T-helper 17 cell (primary cell): ENCODE measurements at places on chromosomes 1 and 21. TPM values are rescaled to one million over a fixed set of nuclear protein-coding genes. Genes with fewer than 3 reads are reported as not detected.

ZNF687 gene
- total RNA-seq: 33.8 TPM

KLF17 gene
- total RNA-seq: not detected

SDC3 gene
- 0.34 TPM for total RNA-seq

COL11A1 gene
- total RNA-seq: not detected

CHI3L1 gene
- not detected for total RNA-seq
